Glomerular endothelial cell (primary cell): ENCODE measurements at places on chromosomes 3 and 15.

- no peak for DNase-seq
Observed at GRCh38 chr15:43281926-43282602, 15.3 kb upstream of the TGM5 start.

GRCh38 chr3:18704326-18704725, 279.2 kb upstream of the SATB1 start:
- DNase-seq: no peak

DNA sequence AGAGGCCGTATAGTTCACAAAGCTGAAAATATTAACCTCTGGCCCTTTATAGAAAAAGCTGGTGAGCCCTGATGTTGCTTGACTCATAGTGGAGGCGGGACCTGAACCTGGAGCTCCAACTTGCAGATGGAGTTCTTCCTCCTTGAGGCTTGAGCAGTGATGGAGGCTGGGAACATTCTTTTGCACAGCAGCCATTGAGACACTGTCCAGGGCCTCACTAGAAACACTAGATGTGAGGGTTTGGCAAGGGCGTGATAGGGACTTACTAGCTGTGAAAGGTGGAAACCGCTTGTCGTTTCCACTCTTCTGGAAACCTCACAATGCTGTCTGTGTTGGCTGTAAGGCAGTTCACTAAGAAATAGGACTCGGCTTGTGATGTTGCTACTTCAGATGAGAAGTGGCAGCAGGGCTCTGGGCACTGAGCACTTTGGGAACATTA, 12.5 kb downstream of the SMAD6 start:
- no peak for DNase-seq

- DNase-seq: no peak
Observed at GRCh38 chr15:64089543-64090280, 3.9 kb downstream of the CIAO2A start.

DNA sequence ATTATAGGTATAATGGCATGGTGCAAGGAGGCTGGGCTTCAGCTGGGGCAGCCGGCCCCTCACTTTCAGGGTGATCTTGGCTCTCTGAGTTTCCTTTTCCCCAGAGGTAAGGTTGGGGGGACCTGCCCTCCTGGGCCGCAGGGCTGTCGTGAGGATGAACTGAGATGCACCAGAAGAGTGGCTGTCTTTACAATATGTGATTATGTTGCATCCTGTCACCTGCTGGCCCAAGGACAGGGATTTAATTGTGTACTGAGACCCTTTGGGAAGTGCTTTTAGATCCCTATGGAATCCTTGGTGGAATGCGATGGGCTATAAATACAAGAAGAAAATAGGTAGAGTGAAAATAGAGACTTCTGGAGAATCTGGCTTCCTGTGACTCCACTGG, 22.1 kb downstream of the ANAPC13 start:
- DNase-seq: no peak

DNA sequence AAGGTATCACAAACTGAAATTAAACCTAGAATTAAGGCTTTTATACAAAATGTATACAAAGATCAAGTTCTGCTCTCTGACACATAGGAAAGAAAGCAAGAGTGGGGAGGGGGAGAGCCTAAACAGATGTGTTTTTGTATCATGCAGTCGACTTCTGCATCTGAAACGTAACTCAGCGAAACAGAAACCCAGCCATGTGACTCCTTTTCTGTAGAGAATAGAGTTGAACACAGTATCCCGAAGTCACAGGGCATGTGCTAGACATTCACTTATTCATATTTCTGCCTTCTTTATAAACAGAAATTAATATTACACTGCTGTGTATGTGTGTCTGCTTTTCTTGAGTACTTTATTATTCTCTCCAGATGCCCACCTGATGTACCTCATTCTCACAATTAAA, 121.0 kb downstream of the PDZRN3 start:
- DNase-seq: no peak

DNA sequence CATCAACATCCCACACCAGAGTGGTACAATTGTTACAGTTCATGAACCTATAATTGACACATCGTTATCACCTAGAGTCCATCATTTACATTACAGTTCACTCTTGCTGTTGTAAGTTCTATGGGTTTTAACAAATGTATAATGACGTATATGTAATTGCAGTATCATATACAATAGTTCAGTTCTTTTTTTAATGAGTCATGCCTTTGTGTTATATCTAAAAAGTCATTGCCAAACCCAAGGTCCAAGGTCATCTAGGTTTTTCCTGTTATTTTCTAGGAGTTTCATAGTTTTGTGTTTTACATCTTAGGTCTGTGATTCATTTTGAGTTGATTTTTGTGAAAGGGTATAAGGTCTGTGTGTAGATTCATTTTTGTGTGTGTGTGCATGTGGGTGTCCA, 160.9 kb upstream of the GALNT15 start:
- DNase-seq: no peak

- no peak for DNase-seq
Observed at GRCh38 chr3:8932507-8932906, 30.8 kb downstream of the RAD18 start.

DNA sequence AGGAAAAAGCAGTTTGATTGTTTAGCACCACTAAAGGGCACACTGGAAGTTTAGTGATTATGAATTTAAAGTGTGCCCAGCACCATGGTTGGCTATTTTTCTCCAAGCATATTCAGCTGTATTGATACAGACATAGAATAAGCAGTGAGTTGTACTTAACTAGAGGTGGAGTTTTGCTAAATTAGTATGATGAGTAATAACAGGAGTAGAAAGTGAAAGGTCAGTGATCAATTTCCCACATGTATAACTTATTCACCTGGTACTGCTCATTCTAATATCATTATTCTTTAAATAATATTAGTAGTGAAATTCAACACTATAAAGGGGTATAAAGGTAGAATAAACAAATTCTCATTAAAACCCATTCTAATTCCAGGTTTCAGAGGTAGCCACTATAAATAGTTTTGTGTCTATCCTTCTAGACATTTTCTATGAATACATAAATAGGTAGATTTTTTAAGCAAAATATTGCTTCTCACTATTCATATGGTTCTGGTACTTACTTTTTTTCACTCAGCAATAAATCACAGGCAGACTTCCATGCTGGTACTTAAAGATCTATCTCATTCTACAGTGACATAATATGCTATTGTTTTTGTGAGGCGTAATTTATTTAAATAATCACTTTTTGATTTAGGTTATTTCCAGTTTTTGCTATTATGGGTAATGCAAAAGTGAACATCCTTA, 732.9 kb downstream of the VGLL3 start:
- DNase-seq: no peak

GRCh38 chr3:48879307-48879993, 19.2 kb downstream of the SLC25A20 start:
- no peak for DNase-seq
